Natural killer cell treated with Interleukin-12 subunit alpha and Interleukin-12 subunit beta and Interleukin-15 and Interleukin-18, amount 100 ng/mL, for 72 hours (primary cell): ENCODE measurements at places on chromosomes 13 and 19. TPM values are rescaled to one million over a fixed set of nuclear protein-coding genes. Genes with fewer than 3 reads are reported as not detected.

The RXFP2 gene
- not detected for total RNA-seq

The SIGLEC12 gene
- 0.70 TPM for total RNA-seq

The CXCL17 gene
- total RNA-seq = not detected

DNA sequence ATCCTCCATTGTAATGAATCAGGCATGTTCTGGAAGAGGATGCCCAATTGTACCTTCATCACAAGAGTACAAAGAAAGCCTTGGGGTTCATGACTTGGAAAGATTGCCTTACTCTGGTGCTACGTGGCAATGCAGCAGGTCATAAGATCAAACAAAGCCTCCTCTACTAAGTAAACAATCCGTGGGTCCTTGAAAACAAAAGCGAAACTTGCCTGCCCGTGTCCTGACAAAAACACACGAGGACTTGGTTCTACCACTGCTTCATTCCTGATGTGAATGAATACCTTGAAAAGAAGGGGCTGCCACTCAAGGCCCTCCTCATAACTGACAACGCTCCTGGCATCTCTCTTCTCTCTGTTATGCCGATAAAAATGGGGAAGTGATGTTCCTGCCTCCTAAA lies 18.9 kb downstream of the ZNF563 start:
- no peak for DNase-seq

GRCh38 chr19:3361384-3362216 lies 4.8 kb upstream of the NFIC start:
- DNase-seq = no peak

DNA sequence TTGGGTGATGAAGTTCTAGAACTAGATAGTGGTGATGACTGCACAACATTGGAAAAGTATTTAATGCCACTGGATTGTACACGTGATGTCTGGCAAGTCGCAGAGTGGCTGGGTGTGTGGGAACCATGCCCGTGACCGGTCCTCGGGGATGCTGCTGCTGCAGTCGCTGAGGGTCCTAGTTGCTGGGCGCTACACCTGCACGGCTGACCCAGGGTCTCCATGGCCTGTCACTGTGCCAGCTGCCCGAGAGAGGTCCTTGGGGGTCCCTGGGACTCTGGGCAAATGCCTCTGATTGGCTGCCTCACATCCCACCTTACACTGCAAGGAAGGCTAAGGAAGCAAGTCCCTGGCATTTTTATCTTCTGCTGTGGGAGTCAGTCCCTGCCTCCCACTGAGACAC lies 109.1 kb upstream of the PABPC3 start:
- DNase-seq = no peak

- DNase-seq = no peak
Observed at GRCh38 chr19:6047256-6047655, 63.0 kb downstream of the RFX2 start.

DNA sequence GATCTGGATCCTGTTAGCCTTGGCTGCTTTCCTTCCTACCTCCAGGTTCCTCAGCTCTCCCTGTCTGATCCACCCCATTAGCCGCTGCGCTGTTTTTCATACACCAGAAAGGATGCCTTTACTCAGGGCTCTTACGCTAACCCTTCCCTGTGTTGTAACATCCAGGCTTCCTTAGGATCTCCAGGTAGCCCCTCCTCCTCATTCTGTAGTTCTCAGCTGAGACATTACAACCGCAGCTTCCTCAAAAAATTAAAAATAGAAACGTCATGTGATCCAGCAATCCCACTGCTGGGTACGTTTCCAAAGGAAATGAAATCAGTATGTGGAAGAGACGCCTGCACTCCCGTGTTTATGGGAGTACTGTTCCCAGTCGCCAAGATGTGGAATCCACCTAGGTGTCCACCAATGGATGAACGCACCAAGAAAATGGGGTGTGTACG lies 18.4 kb upstream of the MYADM start:
- no peak for DNase-seq

The CTU1 gene
- total RNA-seq = 15.4 TPM

The WDFY2 gene
- total RNA-seq = 12.1 TPM

DNA sequence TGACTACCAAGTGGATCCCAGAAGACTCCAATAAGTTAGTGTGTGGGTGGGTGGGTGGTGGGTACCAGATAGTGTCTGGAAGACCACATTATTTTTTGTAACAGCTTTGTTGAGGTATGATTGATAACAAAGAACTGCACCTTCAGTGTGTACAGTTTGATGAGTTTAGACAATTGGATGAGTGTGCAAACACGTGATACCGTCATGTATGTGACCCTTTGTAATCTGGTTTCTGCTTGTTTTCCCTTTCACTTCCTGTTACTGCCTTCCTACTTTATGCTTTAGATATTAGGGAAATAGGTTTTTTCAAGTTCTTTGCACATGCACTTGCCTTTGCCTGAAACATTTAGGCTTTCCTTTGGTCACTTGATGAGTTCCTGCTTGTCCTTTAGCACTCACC lies 8.5 kb downstream of the RPL21 start:
- DNase-seq = no peak

DNA sequence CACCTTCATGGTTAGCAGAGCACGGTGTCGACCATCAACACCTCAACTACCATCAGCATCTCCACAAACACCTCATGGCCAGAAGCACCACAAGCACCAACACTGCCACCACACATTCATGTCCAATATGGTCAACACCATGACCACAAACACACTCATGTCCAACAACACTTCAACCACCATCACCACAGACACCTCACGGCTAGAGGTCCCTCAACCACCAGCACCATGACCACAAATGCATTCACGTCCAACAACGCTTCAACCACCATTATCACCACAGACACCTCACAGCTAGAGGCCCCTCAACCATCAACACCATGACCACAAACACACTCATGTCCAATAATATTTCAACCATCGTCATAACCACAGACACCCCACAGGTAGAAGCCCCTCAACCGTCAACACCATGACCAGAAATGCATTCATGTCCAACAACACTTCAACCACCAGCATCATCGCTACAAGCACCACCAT lies 10.2 kb downstream of the TRAPPC5 start:
- no peak for DNase-seq

GRCh38 chr19:807627-808422 lies 10.6 kb downstream of the PTBP1 start:
- no peak for DNase-seq

DNA sequence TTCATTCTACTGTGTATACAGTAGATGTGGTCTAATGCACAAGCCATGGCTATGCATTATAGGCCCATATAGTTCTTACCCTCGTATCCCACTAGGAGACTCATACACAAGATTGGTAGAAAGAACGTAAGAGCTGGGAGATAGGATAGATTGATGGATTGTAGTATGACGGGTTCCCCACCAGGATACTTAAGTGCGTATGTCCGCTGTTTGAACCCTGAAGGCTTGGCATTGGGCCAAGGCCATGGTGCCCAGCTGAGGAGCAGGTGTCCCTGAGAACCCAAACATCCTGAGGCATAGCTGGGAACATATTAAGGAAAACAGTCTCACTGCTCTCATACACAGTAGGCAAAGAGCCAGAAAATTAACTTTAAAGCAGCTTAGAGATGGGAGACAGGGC lies 617.5 kb upstream of the KLF12 start:
- DNase-seq = no peak

DNA sequence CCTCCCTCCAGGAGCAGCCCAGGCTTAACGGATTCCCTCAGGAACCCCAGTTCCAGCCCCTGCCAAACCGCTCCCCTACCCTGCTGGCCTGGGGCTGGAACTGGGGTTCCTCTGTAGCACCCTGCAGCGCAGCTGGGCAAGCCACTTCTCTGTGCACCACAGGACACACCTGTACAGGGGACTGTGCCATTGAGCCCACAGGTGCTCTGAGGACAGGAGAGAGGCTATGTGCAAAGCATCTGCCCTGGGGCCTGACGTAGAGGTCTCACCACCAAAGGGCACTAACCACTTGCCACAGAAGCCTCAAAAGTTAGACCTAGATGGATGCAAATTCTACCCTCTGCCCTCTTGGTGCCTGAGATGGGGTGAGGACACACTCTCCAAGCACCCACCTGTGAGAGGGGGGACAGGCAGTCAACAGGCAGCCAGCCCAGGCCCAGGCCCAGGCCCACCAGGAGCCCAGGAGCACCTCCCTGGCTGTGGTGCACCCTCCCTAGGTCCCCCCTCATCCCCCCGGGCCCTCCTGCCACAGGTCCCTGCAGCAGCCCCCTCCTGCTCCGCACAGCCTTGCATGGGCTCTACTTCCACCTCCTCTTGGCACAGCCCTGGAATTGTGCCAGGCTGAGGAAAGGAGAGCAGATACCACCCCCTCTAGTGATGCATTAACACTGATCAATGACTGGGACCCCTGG lies 27.6 kb upstream of the SLC35E1 start:
- DNase-seq = no peak

- no peak for DNase-seq
Observed at GRCh38 chr19:6738787-6739389, 592 bp upstream of the TRIP10 start.

The IRGC gene
- not detected for total RNA-seq

DNA sequence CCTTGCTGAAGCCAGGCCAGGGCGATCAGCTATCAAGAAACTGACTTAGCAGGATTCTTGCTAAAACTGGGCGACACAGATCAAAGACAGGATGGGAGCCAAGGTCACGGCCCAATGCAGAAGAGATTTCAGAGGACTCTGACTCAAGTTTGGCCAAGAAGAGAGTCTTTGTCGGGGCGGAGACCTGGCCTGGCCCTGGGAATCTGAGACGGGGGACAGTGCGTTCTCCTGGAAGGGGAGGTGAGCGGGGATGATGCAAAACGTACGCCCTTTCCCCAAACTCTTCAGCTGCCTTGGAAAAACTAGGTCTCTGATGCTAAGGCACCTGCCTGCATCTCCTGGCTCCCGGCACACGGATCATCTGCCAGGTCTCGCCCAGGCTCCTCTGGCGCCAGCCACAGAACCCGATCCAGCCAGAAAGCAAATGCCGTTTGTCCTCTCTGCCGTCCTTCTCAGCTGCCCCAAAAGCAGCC lies 9.8 kb downstream of the MVB12A start:
- no peak for DNase-seq

DNA sequence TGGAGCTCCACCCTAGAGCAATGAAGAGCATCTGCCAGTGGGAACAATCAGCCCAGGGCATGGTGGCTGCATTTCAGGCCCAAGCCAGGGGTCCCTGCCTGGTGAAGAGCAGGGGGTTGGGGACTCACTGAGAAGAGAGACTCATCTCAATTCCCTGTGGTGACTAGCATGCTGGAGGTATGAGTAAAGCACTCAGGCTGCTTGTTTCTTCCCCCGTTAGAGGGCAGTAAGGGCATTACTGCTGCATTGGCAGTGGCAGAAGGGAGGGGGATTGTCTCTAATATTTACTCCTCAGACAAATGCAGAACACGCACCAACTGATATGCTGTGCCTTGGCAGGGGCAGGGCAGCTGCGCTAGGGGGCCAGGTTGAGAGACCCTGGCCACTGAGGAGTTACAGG lies 329.1 kb downstream of the SLITRK5 start:
- no peak for DNase-seq

- DNase-seq = no peak
Observed at GRCh38 chr13:44155422-44156293, 218.0 kb upstream of the SERP2 start.

- no peak for DNase-seq
Observed at GRCh38 chr13:28492569-28493367, 2.2 kb downstream of the FLT1 start.

DNA sequence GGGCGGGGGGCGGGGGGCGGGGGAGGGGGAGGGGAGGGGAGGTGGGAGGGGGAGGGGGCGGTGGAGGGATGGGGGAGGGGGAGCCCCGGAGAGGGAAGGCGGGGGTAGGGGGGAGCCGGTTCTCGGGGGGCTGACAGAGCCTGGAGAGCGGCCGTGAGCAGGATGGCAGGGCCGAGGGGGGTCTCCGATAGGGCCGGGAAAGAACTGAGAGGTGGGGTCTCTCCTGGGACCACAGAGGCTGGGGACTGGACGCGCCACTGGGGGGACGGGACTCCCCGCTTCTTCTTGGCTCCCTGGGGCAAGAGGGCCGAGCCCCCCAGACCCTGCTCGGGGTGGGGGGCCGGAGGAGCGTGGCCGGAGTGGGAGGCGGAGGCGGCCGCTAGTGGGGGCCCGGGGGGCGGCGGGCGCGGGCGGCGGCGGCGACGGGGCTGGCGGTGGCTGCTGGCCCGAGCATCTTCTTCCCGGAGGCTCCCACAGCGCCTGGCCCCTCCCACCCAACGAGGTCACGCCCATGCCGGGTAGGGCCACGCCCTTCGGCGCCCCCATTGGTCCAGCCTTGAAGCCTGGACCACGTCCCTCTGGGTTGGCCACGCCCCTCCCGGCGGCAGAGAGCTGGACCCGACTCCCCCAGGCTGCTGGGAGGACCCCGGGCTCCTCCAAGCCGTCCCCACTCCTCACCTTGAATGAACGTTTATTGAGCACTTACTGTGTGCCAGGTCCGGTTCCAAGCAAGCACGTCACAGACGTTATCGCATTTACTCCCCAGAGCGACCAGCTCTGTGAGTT lies at the start of gene NOVA2:
Gene NOVA2, minus strand, starts transcription at position 313 of the 786 bp plus-strand sequence. CDS start 514 bp downstream, outside the sequence.
- peak; percentile 68 for DNase-seq
